ENCODE measurements at places on chromosomes 2 and 18.

DNA sequence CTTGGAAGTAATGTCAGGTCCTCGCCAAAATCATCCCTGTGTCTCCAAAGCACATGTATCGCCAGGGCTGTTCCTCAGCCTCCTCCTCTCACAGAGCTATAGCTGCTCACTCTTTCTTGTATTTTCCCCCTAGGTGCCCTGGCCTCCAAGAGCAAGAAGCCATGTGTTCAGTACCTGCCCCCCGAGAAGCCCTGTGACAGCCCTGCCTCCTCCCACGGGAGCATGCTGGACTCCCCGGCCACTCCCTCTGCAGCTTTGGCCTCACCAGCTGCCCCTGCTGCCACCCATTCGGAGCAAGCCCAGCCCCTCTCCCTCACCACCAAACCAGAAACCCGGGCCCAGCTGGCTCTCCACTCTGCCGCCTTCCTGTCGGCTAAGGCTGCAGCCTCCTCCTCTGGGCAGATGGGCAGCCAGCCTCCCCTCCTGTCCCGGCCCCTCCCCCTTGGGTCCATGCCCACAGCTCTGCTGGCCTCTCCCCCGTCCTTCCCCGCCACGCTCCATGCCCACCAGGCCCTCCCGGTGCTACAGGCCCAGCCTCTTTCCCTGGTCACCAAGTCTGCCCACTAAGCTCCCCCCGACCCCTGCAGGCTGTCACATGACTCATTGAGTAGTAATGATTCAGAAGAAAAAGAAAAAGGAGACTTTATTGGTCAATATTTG is 18.8 kb downstream of the TGOLN2 start:
- H3K27ac ChIP-seq: no peak overlapping the region
- peaks cover 37% of the 10 kb centered on the region for H3K36me3 ChIP-seq
- DNase-seq: no peak
- H3K4me1 ChIP-seq: no peaks in the 10 kb centered on the region
- H3K27me3 ChIP-seq: no peaks in the 10 kb centered on the region

- no peaks in the 10 kb centered on the region for H3K27me3 ChIP-seq
- no peak for DNase-seq
- H3K27ac ChIP-seq: no peak overlapping the region
- no peak overlapping the region for H3K4me3 ChIP-seq
- H3K36me3 ChIP-seq: no peaks in the 10 kb centered on the region
- no peaks in the 10 kb centered on the region for H3K4me1 ChIP-seq
Observed at GRCh38 chr2:142878031-142878678, 691 bp downstream of the KYNU start.

GRCh38 chr2:217370391-217370790 is 510.5 kb upstream of the TNP1 start:
- H3K27ac ChIP-seq: no peak overlapping the region
- no peaks in the 10 kb centered on the region for H3K36me3 ChIP-seq
- DNase-seq: no peak
- H3K27me3 ChIP-seq: peaks cover 12% of the 10 kb centered on the region
- H3K4me3 ChIP-seq: no peak overlapping the region

GRCh38 chr2:235087832-235088495 is 136.1 kb downstream of the SH3BP4 start:
- H3K27me3 ChIP-seq: no peaks in the 10 kb centered on the region
- no peak overlapping the region for H3K27ac ChIP-seq
- peaks cover 8% of the 10 kb centered on the region for H3K4me1 ChIP-seq
- H3K36me3 ChIP-seq: no peaks in the 10 kb centered on the region

DNA sequence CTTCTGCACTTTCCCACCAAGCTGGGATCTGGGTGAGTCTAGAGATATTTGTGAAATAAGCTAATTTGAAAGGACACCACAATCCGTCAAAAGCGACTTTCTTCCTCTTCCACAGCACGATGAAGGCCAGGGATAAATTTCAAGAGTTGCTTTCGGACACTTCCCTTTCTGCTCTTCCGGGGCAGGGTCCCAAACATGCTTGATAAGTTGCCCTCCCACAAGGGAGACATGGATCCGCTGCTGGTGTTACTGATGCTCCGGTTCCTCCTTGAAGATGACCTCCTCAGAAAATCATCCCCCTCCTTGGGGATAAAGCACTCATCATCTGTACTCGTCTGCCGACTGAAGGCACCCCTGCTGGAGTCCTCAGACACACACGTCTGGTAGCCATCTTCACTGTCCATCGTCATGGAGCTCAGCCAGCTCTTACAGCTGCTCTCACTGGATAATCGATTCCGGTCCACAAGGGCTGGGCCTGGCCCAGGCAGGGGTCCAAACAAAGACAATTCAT is 28.2 kb downstream of the CYTIP start:
- no peaks in the 10 kb centered on the region for H3K4me1 ChIP-seq
- no peak overlapping the region for H3K4me3 ChIP-seq
- no peak for DNase-seq
- H3K27me3 ChIP-seq: no peaks in the 10 kb centered on the region
- no peak overlapping the region for H3K27ac ChIP-seq

DNA sequence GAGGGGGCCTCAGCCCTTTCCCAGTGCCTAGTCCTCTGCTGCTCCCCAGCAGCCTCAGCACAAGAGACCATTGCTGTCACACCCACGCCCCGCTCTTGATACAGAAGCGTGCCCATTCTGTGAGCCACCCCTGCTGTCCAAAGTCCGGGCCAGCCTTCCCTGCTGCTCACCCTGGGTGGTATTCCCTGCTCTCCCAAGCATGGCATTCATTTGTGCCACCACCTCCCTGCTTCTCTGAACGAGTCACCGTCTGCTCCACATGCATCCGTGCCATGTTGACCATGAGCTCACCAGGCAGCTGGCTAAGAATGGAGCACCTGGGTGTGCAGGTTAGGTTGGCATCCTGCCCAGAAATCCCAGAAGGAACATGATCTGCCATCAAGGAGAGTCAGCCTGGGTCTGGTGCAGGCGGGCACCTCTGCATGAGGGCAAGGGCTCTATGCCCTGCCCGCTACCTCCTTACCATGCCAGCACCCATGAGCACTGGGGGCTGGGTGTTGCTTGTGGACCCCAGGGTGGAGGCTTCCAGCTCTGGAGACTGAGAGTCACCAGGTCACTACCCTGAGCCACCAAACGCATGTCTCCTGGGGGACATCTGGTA is 63.0 kb downstream of the TWIST2 start:
- H3K36me3 ChIP-seq: no peaks in the 10 kb centered on the region
- no peak overlapping the region for H3K27ac ChIP-seq
- H3K4me3 ChIP-seq: no peak overlapping the region
- DNase-seq: no peak

GRCh38 chr2:236871500-236872001 is 214.1 kb upstream of the COPS8 start:
- no peak overlapping the region for H3K4me3 ChIP-seq
- no peak for DNase-seq
- H3K36me3 ChIP-seq: no peaks in the 10 kb centered on the region
- no peak overlapping the region for H3K27ac ChIP-seq
- no peaks in the 10 kb centered on the region for H3K27me3 ChIP-seq

DNA sequence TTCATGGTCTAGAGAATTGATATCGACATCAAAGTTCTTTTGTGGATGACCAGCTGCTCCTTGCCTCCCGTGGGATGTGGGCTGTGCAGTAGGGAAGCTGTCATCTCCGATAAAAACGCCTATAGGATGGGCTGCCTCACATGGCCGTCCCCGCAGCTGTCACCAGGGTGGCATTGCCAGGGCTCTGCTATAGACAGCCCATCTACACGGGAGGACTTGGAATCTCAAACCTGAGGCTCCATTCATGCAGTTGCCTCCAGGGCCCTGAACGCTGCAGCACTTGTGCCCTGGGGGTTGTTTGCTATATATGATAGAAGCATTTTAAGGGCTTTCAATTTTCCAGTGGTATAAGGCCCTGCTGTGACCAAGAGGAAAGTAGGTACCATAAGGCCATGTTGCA is 183.1 kb downstream of the MYCN start:
- H3K4me3 ChIP-seq: no peak overlapping the region
- no peak overlapping the region for H3K27ac ChIP-seq
- H3K4me1 ChIP-seq: no peaks in the 10 kb centered on the region
- DNase-seq: no peak

DNA sequence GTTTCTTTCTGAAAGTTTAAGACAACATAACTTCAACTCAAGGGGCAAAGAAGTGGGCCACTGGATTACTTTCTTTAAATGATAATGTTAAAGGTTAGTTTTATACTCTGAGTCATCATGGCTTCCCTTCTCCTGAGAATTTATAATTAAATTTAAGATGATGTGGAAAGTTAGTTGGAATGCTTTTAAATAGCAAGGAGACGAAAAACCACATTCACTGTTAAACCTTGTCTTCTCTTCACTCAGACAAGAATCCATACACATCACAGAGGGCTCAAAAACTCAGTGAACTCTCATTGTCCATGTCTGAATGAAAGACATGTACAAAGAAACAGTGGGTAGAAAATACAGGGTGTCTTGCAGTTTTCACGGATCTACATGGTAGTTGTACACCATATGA is 65.6 kb downstream of the COL5A2 start:
- no peak overlapping the region for H3K27ac ChIP-seq
- no peak for DNase-seq
- no peaks in the 10 kb centered on the region for H3K36me3 ChIP-seq
- no peaks in the 10 kb centered on the region for H3K27me3 ChIP-seq
- H3K4me1 ChIP-seq: no peaks in the 10 kb centered on the region
- H3K4me3 ChIP-seq: no peak overlapping the region

DNA sequence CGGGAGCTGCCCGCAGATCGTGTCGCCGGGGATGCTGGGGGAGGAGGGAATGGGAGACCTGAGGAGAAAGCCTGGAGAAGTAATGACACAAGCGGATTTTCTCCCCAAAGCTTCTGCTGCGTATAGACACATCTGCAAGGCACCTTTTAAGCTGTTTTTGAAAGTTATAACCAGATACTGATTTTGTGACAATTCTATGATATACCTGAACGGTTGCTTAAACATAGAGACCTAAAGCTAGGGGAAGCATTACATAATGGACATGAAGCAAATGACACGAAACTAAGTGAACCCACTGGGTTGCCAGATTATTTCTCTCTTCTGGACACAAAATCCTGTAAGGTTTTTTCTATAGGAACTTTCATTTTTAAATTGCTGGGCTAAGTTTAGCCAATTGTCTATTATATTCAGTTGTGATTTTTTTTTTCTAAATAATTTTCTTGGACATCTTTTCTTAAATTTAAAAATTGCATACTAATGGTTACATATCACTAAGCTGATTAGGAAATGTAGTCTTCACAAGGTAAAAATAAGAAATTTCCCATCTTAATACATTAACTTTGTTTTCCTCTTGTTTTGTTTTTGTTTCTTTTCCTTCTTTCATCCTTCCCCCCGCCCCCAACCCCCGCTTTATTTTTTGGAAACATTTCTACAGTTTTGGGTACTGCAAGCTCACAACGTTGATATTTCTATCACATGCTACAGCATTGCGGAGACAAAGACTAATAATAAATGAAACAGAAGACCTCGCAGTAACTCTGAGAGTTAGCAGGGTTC is 1.3 kb downstream of the OSBPL6 start:
- peak overlapping the region; percentile 69 for H3K4me3 ChIP-seq
- no peak overlapping the region for H3K27ac ChIP-seq
- H3K27me3 ChIP-seq: peaks cover 35% of the 10 kb centered on the region
- H3K4me1 ChIP-seq: no peaks in the 10 kb centered on the region
- H3K36me3 ChIP-seq: no peaks in the 10 kb centered on the region
- no peak for DNase-seq

- H3K4me1 ChIP-seq: no peaks in the 10 kb centered on the region
- DNase-seq: no peak
- H3K27ac ChIP-seq: no peak overlapping the region
- H3K36me3 ChIP-seq: no peaks in the 10 kb centered on the region
- H3K27me3 ChIP-seq: no peaks in the 10 kb centered on the region
- H3K4me3 ChIP-seq: no peak overlapping the region
Observed at GRCh38 chr18:24491927-24492834, 31.7 kb downstream of the HRH4 start.

- H3K27ac ChIP-seq: no peak overlapping the region
- H3K4me3 ChIP-seq: no peak overlapping the region
- H3K4me1 ChIP-seq: no peaks in the 10 kb centered on the region
- no peaks in the 10 kb centered on the region for H3K27me3 ChIP-seq
Observed at GRCh38 chr18:49342690-49343089, 117.8 kb downstream of the DYM start.

GRCh38 chr18:57866355-57866754 is 63.2 kb upstream of the ATP8B1 start:
- H3K36me3 ChIP-seq: no peaks in the 10 kb centered on the region
- no peak for DNase-seq
- H3K27ac ChIP-seq: no peak overlapping the region
- H3K4me3 ChIP-seq: no peak overlapping the region

GRCh38 chr2:17830053-17831034 is 14.1 kb downstream of the MSGN1 start:
- H3K27me3 ChIP-seq: peaks cover 19% of the 10 kb centered on the region
- no peaks in the 10 kb centered on the region for H3K4me1 ChIP-seq
- no peaks in the 10 kb centered on the region for H3K36me3 ChIP-seq
- no peak overlapping the region for H3K4me3 ChIP-seq
- H3K27ac ChIP-seq: no peak overlapping the region
- peak; percentile 99 for DNase-seq

- no peak overlapping the region for H3K27ac ChIP-seq
- no peaks in the 10 kb centered on the region for H3K27me3 ChIP-seq
- H3K4me1 ChIP-seq: no peaks in the 10 kb centered on the region
- no peak overlapping the region for H3K4me3 ChIP-seq
- H3K36me3 ChIP-seq: peaks cover 59% of the 10 kb centered on the region
Observed at GRCh38 chr2:38744399-38744780, 6.8 kb downstream of the SRSF7 start.

- DNase-seq: no peak
- H3K27ac ChIP-seq: no peak overlapping the region
- no peaks in the 10 kb centered on the region for H3K36me3 ChIP-seq
Observed at GRCh38 chr2:206220997-206221396, 53.5 kb upstream of the ZDBF2 start.

DNA sequence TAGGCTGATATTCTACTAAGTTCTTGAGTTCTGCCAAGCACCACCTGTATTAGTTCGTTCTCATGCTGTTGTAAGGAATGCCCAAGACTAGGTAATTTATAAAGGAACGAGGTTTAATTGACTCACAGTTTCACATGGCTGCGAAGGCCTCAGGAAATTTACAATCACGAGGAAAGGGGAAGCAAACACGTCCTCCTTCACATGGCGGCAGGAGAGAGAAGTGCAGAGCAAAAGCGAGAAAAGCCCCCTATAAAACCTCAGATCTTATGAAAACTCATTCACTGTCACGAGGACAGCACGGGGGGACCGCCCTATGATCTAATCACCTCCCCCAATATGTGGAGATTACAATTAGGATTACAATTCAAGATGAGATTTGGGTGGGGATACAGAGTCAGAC is 47.7 kb upstream of the YWHAQ start:
- H3K27me3 ChIP-seq: no peaks in the 10 kb centered on the region
- H3K27ac ChIP-seq: no peak overlapping the region
- no peaks in the 10 kb centered on the region for H3K36me3 ChIP-seq
- no peak for DNase-seq
- no peak overlapping the region for H3K4me3 ChIP-seq

- H3K27me3 ChIP-seq: no peaks in the 10 kb centered on the region
- no peak for DNase-seq
- no peaks in the 10 kb centered on the region for H3K4me1 ChIP-seq
- H3K4me3 ChIP-seq: no peak overlapping the region
Observed at GRCh38 chr2:215506604-215506990, 70.7 kb upstream of the FN1 start.

- no peaks in the 10 kb centered on the region for H3K36me3 ChIP-seq
- no peaks in the 10 kb centered on the region for H3K4me1 ChIP-seq
- no peak overlapping the region for H3K27ac ChIP-seq
- DNase-seq: no peak
- no peaks in the 10 kb centered on the region for H3K27me3 ChIP-seq
- H3K4me3 ChIP-seq: no peak overlapping the region
Observed at GRCh38 chr2:239523954-239524330, 123.1 kb upstream of the HDAC4 start.

Measured in H1 (cell line).